ENCODE measurements at places on chromosomes 11 and 22. TPM values are rescaled to one million over a fixed set of nuclear protein-coding genes. Genes with fewer than 3 reads are reported as not detected.

- no peak for DNase-seq
Observed at GRCh38 chr11:6968816-6969215, 42.6 kb downstream of the ZNF215 start.

DNA sequence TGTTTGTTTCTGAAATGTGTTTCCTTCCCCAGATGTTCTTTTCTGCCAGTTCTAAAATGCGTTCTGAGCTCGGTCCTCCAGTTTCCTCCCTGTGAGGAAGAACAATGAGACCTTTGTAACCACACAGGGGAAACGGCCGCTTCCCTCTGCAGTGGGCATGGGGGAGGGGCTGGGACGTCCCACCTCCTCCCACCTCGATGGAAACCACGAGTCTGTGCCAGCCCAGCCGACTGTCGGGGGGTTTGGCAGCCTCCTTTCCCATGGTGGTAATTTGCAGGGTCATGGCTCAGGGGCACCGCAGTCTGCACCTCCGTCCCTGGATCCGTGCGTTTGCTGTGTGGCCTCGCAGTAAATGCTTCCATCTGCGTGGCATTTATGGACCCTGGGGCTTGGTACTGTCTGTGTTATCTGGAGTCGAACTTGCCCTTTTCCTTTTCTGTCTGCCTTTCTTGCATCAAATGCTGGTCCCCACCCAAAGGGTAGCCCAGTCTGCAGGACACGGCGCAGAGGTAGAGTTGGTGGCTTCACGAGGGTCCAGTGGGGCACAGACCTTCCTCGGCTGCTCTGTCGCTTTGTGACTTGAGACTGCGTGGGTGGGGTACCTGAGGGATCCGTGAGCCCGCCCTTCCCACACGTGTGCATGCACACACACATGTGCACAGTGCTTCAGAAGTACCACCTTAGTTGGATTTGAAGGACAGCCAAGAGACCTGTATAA lies 16.1 kb downstream of the LRP5 start:
- DNase-seq = peak; percentile 81

DNA sequence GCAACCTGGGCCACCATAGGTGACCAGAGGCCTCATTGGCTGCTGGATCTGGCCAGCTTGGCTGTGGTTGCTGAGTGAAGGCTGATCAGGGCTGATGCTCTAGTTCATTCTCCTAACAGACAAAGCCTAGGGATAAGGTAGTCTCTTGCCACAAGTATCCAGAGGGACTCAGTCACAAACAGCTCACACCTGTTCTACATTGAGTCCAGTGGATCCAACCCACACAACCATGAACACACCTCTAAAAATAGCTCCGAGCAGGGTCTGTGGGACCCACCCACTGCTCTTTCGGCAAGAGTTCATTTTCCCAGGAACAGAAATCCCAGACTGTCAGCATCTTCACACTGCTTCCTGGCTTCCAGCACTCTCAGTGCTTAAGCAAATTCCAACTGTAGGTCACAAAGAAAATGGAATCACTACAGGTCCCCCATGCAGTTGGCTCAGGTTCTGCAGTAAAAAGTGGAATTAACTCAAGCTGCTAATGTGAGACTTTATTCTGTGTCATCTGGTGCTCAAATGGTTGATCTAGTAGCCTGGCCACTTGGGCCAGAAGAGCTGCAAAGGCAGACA lies 67.3 kb downstream of the PPFIBP2 start:
- DNase-seq = no peak

GRCh38 chr22:34847072-34847471 lies 218.9 kb upstream of the ISX start:
- no peak for DNase-seq

- DNase-seq = no peak
Observed at GRCh38 chr11:845872-846495, 3.3 kb downstream of the TSPAN4 start.

DNA sequence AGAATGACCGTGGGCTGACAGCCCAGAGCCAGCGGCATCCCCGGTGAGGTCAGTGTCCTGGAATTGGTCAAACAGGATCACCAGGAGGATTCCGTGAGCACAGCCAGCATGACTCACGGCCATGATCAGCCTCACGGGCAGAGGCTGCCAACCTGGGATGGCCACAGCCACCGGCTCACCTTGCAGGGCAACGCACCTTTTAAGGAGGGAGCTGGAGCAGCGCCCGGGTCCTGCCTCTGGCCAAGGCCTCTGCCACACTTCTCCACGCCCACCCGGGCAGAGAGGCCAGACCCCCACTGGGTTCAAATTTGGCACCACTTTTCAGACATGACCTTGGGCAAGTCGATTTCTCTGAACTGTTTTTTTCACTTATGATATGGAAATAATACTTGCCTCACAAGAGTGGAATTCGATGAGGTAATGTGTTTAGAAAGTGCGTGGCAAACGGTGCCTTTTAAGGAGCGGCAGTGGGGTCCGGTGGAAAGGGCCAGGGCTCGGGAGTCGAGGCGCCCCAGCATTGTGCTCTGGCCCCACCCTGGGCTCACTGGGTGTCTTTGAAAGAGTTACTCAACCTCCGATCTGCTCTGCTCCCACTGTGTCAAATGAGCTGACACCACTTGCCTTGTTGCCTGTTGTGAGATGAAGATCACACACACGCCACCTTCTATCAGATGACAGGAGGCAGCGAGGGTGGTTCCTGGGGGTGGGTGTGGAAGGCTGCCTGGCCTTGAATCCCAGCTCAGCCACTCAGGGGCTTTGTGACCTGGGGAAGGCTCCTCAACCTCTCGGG lies 16.0 kb downstream of the TXN2 start:
- DNase-seq = no peak

DNA sequence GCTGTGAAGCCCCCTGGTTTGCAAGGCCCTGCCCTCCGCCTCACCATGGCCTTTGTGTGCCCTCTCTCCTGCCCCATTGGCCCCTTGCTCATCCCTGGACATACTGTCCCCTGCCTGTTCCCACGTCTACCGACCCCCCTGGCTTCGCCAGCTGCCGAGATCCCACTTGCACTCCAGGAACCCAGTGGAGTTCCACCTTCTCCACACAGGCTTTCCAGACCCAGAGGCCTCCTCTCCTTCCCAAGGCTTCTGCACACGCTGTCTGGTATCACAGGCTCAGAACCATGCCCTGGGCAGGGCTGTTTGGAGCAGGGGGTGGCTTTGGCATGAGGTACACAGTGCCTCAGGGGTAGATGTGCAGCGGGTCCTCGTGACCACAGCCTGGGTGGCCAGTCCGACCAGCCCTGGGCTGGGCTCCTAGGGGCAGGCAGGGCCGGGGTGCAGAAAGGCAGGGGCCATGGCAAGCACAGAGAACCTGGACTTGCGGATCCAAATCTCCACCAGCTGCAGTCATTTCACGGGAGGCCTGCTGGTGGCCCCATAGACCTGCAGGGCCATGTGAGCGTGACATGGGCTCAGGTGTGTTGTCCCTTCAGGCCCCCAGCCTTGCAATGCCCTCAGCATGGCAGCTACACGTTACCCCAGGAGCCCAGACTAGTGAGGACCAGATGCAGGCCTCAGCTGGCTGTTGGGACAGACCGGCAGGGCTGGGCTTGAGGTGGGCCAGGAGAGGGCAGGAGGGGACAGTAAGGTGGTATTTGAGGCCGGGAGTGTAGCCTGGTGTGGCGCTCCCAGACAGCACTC lies 9.5 kb downstream of the GRK2 start:
- no peak for DNase-seq

DNA sequence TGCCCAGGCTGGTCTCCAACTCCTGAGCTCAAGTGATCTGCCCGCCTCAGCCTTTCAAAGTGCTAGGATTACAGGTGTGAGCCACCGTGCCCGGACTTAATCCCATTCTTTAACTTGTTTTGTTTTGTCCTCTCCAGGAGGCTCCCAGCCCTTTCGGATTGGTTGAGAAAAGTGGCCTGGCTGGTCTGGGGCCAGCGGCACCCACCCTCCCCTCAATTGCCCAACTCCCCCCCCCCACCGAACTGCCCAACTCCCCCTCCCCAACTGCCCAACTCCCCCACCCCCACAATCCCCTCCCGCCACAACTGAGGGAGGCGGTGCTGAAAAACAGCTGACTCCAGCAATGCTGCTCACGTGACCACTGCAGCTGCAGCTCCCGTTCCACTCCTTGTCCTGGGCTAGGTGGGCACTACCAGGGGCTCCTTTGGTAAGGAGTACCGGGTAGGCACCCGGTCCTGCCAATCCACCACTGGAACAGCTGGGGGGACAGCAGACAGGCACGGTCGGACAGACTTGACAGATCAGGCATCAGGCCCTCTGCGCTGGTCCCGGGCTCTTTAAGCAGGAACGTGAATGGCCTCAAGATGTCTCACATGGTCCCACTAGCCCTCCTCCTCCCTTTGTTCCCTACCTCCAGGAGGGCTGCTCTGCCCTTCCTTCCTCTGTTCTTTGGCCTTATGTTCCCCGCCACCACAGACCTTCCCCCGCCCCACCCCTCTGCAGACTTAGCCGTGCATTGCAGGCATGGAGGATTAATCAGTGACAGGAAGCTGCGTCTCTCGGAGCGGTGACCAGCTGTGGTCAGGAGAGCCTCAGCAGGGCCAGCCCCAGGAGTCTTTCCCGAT lies at the start of gene TCN2:
Gene TCN2 (plus strand): TSS at position 720 of the 845 bp plus-strand sequence. CDS start 158 bp downstream, outside the sequence.
- DNase-seq = peak; percentile 84

DNA sequence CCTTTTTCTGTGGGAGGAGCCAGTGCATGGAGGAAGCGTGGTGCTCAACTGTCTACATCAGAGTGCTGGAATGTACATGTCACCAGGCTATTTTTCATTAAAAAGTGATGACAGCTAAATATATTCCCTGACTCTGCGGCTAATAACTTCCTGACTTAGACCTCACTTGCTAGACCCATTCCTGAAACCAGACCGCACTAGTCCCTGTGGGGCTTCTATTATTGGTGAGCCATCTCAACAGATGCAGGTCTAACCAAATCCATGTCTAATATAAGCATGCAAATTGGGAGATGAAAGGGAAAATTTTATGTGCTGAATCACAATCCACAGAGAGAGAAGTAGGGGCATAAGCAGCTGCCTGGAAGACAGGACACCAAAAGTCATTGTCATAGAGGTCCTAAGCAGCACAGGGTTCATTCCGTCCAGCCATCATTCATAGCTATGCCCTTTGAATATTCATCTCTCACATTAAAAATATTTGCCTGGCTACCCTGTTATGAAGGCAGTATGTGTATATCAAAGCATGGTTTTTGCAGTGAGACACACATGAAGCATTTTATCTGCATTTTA lies 110.9 kb upstream of the BLID start:
- no peak for DNase-seq

GRCh38 chr22:22556995-22557925 lies 1.8 kb downstream of the PRAME start:
- no peak for DNase-seq

- DNase-seq = no peak
Observed at GRCh38 chr11:10856689-10857458, 979 bp downstream of the ZBED5 start.

DNA sequence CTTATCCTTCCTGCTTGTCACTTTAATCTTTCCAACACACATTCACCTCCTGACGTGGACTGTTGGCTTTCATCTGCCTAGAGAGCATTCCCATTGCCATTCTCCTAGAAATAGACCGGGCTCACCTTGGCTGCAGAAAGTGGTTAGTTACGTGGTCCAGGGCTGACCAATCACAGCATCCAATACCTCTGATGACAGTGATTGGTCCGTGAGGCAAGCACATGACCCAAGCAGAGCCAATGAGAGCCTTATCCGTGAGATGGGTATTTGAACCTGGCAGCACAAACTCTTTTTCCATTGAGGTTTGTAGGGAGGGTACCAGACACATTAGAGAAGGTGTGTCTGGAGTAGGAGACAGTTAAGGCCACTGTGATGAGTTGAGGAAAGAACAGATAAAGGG lies 85.8 kb downstream of the MIAT start:
- DNase-seq = no peak

- no peak for DNase-seq
Observed at GRCh38 chr11:10868352-10868751, 10.5 kb upstream of the ZBED5 start.

GRCh38 chr11:75626889-75627529 lies 41.8 kb downstream of the MAP6 start:
- no peak for DNase-seq

DNA sequence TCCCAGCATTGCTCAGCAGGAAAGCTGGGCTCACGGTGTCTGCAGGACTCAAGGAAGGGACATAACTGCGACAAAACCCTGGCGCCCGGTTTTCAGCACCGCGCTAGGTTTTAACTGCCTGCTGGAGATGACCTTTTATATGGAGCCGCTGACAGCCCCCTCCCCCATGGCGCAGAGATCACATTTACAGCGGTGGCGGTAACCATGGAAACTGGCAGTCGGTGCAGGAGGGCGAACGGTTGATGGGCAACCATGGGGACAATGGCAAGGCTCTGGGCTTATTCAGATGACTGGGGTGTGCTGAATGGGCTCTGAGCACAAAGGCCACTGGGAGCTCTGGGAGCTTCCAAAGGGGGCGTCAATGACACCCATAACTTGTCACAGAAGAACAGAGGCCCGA lies 37.2 kb downstream of the CELSR1 start:
- DNase-seq = no peak

DNA sequence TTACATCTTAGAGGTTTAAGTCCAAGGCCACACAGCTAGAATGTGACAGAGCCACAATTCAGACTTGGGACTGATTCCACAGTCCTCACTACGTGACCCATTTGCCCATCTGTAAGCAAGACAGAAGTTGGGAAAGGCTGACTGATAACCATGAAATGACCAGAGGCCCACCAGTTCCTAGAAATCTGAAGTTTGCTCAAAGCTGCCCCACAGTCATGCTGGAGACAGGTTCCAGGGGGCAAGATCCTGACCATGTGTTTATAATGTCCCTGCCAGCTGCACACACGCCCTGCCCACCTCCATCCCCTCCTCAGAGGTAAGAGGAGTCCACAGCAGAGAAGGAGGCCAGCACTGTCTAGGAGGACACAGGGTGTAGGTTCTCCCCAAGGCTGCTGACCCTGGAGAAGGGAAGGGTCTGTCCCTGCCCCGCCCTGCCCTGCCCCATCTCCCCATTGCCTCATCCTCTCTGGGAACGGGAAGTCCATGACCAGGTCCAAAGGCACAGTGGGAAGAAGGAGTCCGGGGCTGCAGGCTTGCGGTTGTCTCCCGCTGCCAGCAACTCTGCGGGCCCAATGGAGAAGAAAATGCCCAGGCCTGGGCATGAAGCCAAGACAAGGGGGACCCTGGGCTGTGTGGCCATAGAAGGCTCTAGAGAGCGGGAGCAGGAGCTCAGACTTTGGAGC lies 11.9 kb upstream of the OAF start:
- DNase-seq = no peak

DNA sequence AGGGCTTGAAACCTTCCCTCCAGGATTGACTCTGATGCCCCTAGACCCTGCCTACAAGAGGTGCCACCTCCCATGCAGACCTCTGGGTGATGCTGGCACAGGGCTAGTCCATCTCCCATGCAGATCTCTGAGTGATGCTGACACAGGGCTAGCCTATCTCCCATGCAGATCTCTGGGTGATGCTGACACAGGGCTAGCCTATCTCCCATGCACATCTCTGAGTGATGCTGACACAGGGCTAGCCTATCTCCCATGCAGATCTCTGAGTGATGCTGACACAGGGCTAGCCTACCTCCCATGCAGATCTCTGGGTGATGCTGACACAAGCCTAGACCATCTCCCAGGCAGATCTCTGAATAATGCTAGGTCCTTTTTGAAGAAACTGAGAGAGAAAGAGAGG lies 321.7 kb downstream of the NTM start:
- DNase-seq = no peak

GRCh38 chr11:1127664-1128162 lies 30.0 kb upstream of the MUC5AC start:
- DNase-seq = no peak

GRCh38 chr22:44760476-44760875 lies 8.1 kb downstream of the ARHGAP8 start:
- no peak for DNase-seq

CCDC81 gene
- 0.22 TPM for total RNA-seq

CCDC89 gene
- total RNA-seq = 0.22 TPM

VPS26B gene
- 39.5 TPM for total RNA-seq

KRTAP5-8 gene
- not detected for total RNA-seq

TSPAN32 gene
- total RNA-seq = 15.0 TPM

C11orf52 gene
- 1.9 TPM for total RNA-seq

C22orf31 gene
- not detected for total RNA-seq

All from Right ventricle myocardium inferior (tissue), 1 donor.